Sigmoid colon (tissue), 7 donors: ENCODE measurements at places on chromosomes 13 and 19. TPM values are rescaled to one million over a fixed set of nuclear protein-coding genes. Genes with fewer than 3 reads are reported as not detected.

Gene SIGLECL1
- not detected for polyA plus RNA-seq

Gene PTH2
- polyA plus RNA-seq: not detected

Gene KLHL1
- polyA plus RNA-seq: 0.10 TPM

Gene FAAP24
- polyA plus RNA-seq: 4.2 TPM

Gene SIGLEC12
- 0.86 TPM for polyA plus RNA-seq

Gene ZNF426
- polyA plus RNA-seq: 4.1 TPM

Gene FGF9
- 0.36 TPM for polyA plus RNA-seq
